ENCODE measurements at places on chromosomes 2 and 18. TPM values are rescaled to one million over a fixed set of nuclear protein-coding genes. Genes with fewer than 3 reads are reported as not detected.

TP53I3 gene
- polyA plus RNA-seq = 36.0 TPM

TTC31 gene
- polyA plus RNA-seq = 51.4 TPM

TTLL4 gene
- polyA plus RNA-seq = 31.7 TPM

GTF2A1L gene
- 0.33 TPM for polyA plus RNA-seq

NCL gene
- polyA plus RNA-seq = 541 TPM

TBR1 gene
- 0.01 TPM for polyA plus RNA-seq

AGXT gene
- 0.66 TPM for polyA plus RNA-seq

DNA sequence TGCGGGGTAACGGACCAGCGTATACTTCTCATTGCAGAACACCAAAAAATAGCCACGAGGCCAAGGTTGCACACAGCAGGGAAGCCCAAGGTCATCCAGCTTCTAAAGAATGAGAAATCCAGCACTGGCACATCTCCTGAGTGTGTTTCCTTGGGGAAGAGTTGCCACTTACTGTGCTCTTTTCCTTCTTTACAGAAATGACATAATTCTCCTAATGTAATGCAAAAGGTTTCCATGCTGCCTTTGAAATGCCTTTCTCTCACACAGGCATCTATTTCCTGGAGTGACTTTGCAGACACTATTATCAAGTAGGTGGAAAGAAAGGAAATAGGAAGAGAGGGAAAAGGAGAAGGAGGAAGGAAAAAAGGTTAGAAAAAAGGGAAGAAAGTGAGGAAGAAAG lies 862.1 kb upstream of the CELF4 start:
- no peak for DNase-seq

GRCh38 chr18:8188184-8188583 lies 421.1 kb upstream of the RAB12 start:
- DNase-seq = no peak

DNA sequence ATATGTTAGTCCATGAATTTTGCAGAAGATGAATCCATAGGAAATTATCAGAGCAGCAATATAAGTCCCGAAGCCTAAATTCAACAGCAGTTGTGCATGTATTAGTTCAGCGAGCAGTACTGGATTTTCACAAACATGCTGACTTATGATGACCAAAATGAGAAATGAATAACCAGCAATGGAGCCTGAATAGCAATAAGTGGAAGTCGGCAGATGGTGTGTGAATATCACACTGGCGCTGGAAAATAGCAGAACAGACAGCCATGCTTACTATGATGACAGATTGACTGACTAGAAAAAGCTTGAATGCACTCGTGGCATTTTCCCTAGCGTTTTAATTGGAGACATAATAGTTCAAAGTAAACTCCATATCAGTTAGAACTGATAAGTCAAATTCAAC lies 1114.5 kb downstream of the DSC3 start:
- DNase-seq = no peak

- DNase-seq = no peak
Observed at GRCh38 chr2:41393621-41394020, 654.2 kb upstream of the PKDCC start.

GRCh38 chr2:31962757-31963361 lies 47.9 kb downstream of the MEMO1 start:
- DNase-seq = no peak

DNA sequence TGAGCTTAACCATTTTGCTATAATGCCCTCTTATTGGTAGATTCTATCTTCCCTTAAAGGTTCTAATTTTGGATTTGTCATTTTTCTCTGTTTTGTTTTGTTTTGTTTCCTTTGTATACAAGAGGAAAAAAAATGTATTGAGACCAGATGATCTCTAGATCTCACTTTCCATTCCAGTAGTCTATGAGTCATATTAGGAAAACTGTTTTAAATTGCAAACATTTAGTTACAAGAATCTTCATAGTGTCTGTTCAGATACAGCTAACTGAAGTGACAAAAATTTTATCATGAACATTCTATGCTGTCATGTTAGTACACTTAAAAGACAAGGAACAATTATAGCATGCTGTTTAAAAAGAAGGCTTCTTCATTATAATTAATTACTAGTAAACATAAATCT lies 322.8 kb downstream of the LRRTM4 start:
- DNase-seq = no peak

GRCh38 chr18:50133526-50133925 lies 61.4 kb downstream of the MYO5B start:
- peak; percentile 21 for DNase-seq

- DNase-seq = no peak
Observed at GRCh38 chr2:240353086-240353798, 82.2 kb upstream of the GPC1 start.

All from large intestine (tissue), 12 donors.